ENCODE measurements at places on chromosomes 6 and 20.

DNA sequence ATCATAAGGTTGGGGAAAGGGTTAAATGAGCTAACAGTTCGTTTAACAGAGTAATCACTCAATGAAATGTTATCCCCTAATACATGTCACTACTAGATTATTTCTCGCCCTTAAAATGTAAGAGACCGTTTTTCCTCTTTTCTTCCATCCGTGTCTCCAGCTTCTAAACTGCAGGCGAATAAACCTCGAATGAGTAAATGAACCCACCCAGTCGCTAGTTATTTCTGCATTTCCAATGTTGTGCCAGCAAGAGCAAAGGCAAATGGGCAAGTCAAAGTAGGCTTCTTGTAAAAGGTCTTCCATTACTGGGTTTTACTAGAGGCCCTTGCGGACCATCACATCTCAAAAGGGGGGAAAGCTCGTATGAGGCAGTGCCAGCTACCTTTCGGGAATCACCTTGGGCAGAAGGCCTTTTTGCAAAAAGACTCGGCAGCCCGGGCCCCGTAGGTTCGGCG, 400 bp upstream of the SMAP1 start:
- peak overlapping the region; percentile 69 for H3K27ac ChIP-seq
- H3K36me3 ChIP-seq: no peaks in the 10 kb centered on the region
- DNase-seq: no peak
- no peaks in the 10 kb centered on the region for H3K27me3 ChIP-seq

- no peak overlapping the region for H3K27ac ChIP-seq
- H3K4me1 ChIP-seq: no peaks in the 10 kb centered on the region
- no peak overlapping the region for H3K4me3 ChIP-seq
Measured at GRCh38 chr6:20810727-20811108, 276.5 kb downstream of the CDKAL1 start.

DNA sequence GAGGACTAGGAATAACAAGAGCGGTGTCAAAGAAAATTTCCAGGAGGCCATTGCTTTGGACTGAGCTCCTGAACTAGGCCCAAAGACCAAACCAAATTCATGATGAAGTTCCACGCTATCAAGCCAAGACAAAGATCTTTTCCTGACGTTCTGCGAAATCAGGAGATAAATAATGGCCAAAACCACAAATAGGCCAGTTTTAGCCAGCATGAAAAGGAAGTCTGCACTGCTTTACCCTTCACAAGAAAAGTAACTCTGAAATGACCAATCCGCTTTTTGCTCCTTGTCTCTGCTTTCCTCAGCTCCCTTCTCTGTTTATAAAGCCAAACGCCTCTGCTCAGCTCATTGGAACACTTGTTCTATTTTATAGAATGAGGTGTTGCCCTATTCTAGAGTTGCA, 6.7 kb downstream of the NCOA5 start:
- no peaks in the 10 kb centered on the region for H3K27me3 ChIP-seq
- no peak for DNase-seq
- H3K27ac ChIP-seq: no peak overlapping the region
- no peak overlapping the region for H3K4me3 ChIP-seq

- H3K4me1 ChIP-seq: no peaks in the 10 kb centered on the region
- no peak overlapping the region for H3K4me3 ChIP-seq
- H3K27ac ChIP-seq: no peak overlapping the region
- no peak for DNase-seq
- no peaks in the 10 kb centered on the region for H3K27me3 ChIP-seq
Measured at GRCh38 chr6:122405417-122405816, 6.0 kb downstream of the HSF2 start.
